ENCODE measurements at places on chromosomes 2 and 18.

DNA sequence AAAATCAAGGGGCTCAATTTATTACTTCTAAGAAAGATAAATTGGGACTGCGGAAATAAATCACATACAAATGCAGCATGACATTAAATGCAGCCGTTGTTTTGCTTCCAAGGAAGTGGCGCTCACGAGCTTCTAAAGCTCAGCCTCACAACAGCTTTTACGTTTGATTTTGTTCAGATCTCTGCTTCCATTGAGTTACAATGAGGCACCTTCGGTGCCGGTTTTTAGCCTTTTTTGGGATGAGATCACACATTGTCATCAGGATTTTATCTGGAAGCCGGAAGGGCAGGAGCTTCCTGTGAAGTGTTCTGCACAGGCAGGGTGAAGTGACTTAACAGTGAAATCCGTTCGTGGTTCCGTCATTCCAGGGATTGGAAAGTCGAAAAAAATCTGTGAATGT lies 209.8 kb downstream of the DCDC2C start:
- DNase-seq = no peak

- no peak for DNase-seq
Measured at GRCh38 chr2:74867841-74868658, 34.1 kb downstream of the HK2 start.

- no peak for DNase-seq
Measured at GRCh38 chr2:103859238-103859637, 994.7 kb upstream of the POU3F3 start.

- DNase-seq = no peak
Measured at GRCh38 chr18:76484749-76485387, 10.2 kb downstream of the ZNF516 start.

GRCh38 chr18:11857177-11857887 lies 6.1 kb downstream of the CHMP1B start:
- DNase-seq = no peak

DNA sequence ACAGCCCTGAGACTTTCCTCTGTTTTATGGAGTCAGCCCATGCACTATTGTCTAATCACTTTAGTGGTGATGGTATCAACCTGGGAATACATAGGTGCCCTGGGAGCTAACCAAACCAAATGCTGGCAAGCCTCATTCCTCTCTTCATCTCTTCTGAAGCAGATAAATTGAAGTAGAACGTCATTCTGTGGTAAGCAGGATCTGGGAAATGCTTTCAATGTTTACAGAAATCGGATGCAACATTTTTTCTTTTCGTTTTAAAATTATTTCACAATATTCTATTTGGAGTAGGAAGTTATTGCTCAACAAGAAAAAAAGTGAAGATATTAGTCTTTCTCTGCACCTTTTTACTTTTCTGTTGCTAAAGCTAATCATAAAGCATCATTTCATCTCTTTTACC lies 114.2 kb downstream of the RBMS1 start:
- DNase-seq = no peak

DNA sequence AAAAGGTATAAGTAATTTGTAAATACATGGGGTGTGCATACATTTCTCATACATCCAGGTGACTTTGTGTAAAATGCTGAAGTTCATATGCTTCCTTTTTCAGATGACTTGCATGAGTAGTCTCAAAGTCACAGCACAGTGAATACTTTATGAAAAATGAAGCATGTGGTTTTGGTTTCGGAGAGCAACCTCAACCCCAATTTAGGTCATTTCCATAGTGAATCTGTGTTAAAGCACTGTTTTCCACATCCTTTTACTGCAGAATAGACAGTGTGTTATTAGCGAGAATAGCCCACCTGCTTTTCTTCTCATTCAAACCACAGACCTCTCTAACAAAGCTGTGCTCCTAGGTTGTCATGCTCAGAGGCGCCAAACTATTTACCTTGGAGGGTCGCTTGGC lies 204.4 kb upstream of the RASGRP3 start:
- no peak for DNase-seq

- DNase-seq = no peak
Measured at GRCh38 chr2:76946631-76947145, 575.5 kb downstream of the LRRTM4 start.

GRCh38 chr2:27993402-27993787 lies 102.9 kb downstream of the BABAM2 start:
- DNase-seq = no peak

DNA sequence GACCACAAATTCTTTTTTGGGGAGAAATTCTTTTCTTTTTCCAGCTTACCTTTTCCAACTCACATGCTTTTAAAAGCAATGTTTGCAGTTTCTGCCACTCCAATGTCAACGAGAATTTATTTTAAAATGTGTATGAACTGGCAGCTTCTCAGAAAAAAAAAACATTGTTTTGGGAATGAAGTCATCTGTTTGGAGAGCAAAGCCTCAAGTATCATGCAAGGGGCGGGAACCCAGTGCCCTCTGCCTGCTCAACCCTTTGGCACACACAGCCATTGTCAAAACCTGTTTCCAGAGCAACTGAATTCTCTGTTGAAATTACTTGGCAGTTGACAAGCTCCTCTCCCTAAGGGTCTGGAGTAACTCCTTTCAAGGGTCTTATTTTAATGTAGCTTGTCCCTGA lies 128.5 kb downstream of the QPCT start:
- no peak for DNase-seq

DNA sequence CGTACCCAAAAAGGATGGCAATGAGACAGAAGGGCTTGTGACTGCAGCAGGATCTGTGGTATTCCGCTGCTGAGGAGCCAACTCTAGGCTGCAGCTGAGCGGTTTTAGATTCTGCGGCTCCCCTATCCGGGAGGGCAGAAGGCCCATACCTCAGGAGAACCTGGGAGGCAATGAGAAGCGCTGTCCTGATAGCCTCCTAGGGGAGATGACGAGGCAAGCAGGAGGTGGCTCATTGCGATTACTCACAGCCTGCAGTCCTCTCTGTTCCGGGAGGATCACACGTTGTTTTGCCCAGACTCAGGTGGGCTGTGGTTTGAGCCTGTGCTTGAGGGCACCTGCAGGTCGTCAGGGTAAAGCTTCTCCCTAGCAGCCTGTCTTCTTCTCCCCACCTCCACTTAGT lies 65.1 kb downstream of the COA5 start:
- DNase-seq = no peak

DNA sequence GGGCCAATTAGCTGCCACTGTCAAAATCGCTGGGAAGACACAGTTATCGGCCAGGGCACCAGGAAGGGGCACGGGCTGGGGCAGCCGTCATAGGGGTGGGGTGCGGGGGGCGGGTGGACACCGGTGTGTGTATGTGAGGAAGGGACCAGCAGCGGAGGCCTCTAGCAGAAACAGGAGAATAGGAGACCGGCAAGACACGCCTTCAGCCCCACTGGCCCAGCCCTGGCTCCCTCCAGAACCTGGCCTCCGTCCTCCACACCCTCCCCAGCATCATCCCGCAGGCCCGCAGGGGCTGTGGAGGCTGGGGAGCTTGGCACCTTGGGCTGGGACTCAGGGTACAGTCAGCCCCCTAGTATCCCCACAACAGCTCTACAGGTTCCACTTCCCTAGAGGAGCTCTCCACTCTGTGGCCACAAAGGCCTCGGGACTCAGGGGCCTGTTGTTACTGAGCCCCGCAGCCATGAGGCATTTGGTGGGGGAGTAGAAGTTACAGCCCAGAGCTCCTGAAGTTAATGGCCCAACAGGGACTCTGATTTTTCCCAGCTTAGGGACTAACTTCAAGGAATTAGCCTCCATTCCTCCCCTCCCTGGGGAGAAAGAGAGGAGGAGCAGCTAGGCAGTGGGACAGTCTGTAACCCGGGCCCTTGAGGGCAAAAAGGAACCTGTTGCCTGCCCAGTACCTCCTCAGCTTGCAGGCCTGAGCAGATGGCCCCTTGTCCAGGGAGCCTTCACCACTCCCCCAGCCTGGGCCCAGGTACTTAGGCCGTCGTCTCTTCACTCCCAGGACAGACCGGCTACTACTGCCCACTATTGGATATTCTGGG lies 19.9 kb downstream of the SH2D6 start:
- no peak for DNase-seq

DNA sequence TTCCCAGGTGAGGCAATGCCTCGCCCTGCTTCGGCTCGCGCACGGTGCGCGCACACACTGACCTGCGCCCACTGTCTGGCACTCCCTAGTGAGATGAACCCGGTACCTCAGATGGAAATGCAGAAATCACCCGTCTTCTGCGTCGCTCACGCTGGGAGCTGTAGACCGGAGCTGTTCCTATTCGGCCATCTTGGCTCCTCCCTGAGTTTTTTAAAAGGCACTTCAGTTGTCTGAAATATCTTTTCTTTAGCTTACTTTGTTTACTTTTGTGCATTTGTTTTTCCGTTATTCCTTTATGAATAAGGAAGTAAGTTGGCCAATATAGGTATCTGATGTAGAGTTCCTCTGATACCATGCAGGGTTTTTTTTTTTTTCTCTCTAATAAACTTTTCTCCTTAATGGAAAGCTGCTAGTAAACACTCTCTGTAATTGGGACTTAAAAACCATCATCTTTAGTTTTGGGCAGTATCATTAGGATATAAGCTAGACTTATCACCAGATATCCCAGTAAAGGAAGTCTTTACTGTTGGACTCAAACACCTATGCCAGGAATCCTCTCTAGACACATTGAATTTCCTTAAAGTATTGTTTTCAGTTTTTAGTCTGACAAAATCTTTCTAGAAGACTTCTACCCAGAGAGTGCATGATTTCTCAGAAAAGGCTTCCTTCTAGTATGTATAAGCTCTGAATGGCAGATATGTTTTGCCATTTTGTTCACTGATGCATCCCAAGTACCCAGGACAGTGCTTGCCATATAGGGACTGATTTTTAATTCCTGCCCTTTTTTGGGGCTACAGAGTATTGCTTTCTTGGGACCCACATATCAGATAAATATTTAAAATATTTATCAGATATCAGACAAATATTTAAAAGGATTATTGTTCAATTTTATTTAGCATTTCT lies 35.8 kb upstream of the DYSF start:
- DNase-seq = no peak

- no peak for DNase-seq
Measured at GRCh38 chr2:96553176-96553956, 16.8 kb downstream of the ARID5A start.

GRCh38 chr2:239264492-239264837 lies 136.4 kb downstream of the HDAC4 start:
- DNase-seq = no peak

GRCh38 chr2:236932831-236933361 lies 152.8 kb upstream of the COPS8 start:
- DNase-seq = no peak

- DNase-seq = no peak
Measured at GRCh38 chr2:214311031-214311533, 99.8 kb upstream of the VWC2L start.

DNA sequence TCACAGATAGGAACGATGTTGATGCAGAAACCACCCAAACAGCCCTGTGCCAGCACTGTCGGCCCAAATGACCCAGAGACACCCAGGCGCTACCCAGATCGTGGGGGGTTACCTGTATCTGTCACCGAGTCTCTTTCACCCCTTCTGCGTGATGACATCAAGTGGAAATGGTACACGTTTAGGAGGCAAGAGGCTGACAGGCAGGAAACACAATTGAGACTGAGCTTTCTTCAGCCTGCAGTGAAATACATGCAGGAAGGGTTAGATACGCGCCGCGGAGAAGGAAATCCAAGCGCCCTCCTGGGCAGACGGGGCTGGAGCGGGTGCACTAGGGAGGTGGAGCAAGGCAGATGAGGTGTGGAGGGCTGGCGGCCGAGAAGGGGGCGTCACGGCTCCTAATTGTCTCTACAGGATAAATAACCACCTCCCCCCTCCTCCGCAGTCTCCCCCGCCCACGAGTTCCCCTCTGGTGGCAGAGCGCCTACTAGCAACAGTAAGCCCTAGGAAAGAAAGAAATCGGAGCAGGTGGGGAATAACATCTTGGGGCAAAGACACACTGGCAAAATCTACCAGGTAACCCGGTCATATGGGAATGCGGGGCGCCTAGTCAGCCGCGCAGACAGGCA lies at the start of gene RNF152:
TSS of gene RNF152 (minus strand) at position 325 of the 626 bp plus-strand sequence. CDS start 76,544 bp downstream, outside the sequence.
- DNase-seq = peak; percentile 43

GRCh38 chr18:33616556-33616955 lies 38.5 kb downstream of the ASXL3 start:
- DNase-seq = no peak

DNA sequence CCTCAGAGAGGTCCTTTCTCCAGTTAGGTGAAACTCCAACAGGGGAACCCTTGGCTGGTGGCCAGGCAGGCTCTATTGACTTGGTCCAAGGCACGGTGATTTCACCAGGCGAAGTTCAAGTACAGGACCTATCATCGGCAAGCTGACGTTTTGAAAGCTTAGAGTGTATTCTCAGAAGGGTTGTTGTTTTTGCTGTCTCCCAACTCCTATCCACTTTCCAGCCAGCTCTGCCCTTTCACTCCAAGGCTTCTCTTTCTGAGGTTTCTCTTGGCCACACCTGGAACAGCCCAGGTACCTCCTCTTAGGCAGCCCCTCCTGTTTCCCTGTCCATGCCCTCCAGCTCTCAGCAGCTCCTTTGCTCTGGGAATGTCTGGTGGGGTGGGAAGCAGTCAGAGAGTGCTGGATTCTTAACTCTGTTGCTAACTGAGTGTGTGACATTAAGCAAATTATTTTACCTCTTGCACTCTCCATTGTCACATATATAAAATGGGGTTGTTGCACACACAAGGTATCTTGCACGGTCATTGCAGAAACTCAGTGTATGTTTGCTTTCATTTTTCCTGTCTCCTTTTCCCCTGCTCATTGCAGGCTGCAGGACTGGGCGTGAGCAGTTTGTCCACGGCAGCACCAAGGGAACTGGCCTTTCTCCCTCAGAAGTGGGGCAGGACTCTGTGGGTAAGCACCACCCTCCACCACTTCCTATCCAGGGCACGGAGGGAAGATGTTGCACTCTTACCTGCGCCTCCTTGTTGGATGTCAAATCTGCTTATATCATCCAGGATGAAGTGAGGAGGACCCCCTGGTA lies 30.2 kb downstream of the CAPN13 start:
- no peak for DNase-seq

DNA sequence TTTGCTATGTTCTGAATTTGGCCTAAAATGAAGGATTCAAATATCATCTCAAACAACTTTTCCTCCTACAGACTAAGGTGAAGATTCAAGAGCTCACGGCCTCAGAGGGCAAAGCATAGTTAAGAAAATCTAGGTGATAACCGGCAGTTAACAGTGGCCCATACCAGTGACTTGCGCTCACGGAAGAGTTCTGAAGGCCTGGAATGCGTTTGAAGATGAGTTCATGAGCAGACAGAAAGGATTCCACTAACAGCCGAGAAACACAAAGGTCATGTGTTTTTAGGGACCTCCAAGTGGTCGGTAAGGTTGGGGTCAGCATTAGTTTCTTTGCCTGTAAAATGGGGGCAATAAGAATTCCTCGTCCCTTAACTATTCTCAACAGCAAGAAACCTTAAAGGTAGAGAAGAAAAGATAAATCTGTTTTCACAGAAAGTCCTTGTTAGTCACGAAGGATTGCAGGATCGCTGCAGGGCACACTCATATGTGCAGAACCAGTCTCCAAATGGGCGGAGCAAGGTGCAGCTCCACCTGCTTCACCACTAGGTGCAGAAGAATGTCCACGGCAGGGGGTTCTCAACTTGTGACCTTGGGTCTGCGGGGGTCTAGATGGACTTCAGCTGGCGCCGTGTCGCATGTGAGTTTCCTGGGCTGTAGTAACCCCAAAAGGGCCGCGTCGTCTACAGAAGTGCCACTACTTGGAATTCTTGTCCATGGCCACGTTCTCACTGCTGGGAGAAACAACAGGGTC lies 708 bp upstream of the RPIA start:
- DNase-seq = peak; percentile 31

- DNase-seq = no peak
Measured at GRCh38 chr18:58488041-58488440, 140.8 kb downstream of the ALPK2 start.

GRCh38 chr2:48169141-48169592 lies 262.9 kb upstream of the FBXO11 start:
- no peak for DNase-seq
